ENCODE measurements at places on chromosomes 4 and X.

GRCh38 chr4:37836838-37837440 is 10.5 kb downstream of the PGM2 start:
- no peak for DNase-seq

DNA sequence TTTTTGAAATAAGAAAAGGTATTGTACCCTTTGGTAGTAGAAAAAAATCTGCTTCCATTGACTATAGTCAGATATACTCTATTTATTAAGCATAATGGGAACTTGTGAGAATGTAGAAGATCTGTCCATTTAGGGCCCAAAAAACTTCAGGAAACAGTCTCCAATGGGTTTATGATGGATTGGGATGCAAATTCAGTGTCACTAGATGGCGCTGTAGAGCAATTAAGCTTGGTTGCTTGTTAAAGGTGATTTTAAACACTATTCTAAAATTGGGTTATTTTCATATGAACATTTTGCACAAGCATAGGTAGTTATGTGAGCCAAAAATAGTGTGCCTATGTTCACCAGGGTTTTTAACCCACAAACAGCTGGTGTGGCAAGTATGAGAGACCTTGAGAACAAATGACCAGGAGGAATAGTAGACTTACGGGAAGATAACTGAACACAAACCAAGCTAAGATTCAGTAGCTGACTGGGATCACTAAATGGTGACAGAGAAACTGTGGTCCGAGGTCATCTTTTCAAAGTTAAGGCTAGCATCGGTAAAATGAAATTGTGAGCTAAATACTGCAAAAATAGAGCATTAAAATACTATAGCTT is 80.3 kb upstream of the LSM6 start:
- no peak for DNase-seq

GRCh38 chrX:71493111-71493613 is 39.7 kb upstream of the OGT start:
- no peak for DNase-seq

GRCh38 chr4:149885896-149886295 is 70.3 kb upstream of the IQCM start:
- no peak for DNase-seq

DNA sequence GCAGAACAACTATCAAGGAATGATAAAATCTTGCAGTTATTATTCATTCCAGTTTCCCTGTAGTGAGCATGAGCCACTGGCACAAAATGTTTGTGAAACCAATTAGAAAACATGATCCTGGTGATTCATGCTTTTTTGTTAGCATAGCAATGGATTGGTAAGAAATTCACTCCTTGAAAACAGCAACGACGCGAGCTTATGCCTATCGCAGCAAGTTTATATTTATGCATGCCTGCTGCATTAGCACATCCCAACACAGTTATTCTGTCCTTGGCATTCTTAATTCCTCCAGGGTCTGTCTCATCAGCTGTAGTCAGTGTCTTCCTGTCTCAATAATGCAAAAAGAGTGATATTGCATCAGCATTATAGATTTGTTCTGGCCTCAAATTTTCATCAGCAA is 975.9 kb downstream of the STIM2 start:
- no peak for DNase-seq

GRCh38 chr4:182752158-182752910 is 164.9 kb downstream of the DCTD start:
- DNase-seq: no peak

DNA sequence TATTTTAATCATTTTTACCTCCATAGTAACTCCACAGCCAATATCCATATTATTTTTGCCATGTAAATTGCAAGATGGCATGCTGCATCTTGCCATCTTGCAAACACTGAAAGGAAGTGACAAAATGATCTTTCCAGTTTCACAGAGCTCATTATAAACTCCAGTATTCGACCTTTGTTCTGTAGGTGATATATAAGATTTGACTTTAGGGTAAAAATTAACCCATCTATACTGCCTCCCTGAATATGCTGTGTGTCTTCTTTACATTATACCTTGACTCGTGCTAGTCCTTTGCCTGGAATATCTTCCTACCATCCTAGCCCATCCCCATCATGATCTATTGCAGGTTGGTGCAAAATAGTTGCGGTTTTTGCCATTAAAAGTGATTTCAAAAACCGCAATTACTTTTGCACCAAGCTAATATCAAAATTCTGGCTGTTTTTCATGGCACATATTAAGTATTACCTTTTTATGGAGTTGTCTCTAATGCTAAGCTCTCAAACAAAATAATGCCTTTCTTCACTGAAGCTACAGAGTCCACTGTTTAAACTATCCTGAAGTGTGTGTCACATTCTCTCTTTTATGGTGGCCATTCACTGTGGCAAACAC is 161.1 kb downstream of the PCDH19 start:
- no peak for DNase-seq

- DNase-seq: no peak
These were observed 44.0 kb upstream of the SCD5 start for GRCh38 chr4:82842593-82842992.

- DNase-seq: no peak
These were observed 47.9 kb downstream of the JADE3 start for GRCh38 chrX:46959985-46960700.

- DNase-seq: no peak
These were observed 93.2 kb upstream of the ATP8A1 start for GRCh38 chr4:42750091-42750490.

- DNase-seq: no peak
These were observed 93.2 kb downstream of the SORBS2 start for GRCh38 chr4:185718578-185719499.

GRCh38 chr4:47933840-47934239 is 19.5 kb upstream of the NFXL1 start:
- DNase-seq: no peak

DNA sequence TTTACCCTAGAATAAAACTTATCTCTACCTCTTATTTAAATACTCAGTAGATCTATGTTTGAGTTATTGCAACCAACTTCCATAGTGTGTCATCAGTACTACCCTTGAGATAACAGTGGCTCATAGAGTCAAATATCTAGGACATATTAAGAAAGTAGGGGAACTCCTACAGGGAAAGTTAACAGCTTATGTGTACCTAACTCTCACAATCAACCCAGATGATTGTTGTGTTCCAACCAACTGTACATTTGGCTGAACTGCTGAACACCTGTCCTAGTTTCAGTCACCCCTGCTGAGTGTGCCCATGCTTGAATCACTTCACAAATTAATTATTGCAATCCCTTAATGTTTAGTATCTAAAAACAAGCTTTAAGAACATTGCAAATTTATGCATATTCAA is 244.2 kb upstream of the GRID2 start:
- DNase-seq: no peak

DNA sequence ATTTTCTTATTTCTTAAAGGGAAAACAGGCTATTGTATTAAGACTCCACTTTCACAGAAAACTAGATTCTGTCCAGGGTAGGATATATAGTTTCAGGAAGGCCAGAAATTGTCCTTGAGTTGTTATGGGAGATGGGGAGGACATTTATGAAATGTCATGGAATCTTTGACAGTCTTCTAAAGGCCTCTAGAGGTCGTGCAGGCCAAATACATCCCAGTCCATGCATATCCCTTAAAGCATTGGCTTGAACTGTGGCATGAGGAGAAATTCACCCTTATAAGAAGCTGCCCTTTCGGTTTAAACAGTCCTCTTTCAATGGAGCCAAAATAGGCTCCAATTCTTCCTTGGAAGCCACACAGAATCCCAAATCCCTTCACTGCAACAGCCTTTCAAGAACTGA is 183.6 kb upstream of the NOCT start:
- no peak for DNase-seq

GRCh38 chr4:13704761-13705160 is 77.2 kb upstream of the BOD1L1 start:
- DNase-seq: no peak

- DNase-seq: no peak
These were observed 2.8 kb upstream of the TENM3 start for GRCh38 chr4:182240161-182241130.

- no peak for DNase-seq
These were observed 75.0 kb downstream of the PTTG2 start for GRCh38 chr4:38034986-38035882.

GRCh38 chrX:104135677-104136076 is 21.1 kb downstream of the SLC25A53 start:
- no peak for DNase-seq

GRCh38 chr4:3875466-3875865 is 109.3 kb downstream of the ADRA2C start:
- DNase-seq: no peak

- DNase-seq: no peak
These were observed 8.3 kb downstream of the SHROOM2 start for GRCh38 chrX:9794495-9794894.

GRCh38 chr4:185335579-185335978 is 60.1 kb downstream of the LRP2BP start:
- DNase-seq: no peak

DNA sequence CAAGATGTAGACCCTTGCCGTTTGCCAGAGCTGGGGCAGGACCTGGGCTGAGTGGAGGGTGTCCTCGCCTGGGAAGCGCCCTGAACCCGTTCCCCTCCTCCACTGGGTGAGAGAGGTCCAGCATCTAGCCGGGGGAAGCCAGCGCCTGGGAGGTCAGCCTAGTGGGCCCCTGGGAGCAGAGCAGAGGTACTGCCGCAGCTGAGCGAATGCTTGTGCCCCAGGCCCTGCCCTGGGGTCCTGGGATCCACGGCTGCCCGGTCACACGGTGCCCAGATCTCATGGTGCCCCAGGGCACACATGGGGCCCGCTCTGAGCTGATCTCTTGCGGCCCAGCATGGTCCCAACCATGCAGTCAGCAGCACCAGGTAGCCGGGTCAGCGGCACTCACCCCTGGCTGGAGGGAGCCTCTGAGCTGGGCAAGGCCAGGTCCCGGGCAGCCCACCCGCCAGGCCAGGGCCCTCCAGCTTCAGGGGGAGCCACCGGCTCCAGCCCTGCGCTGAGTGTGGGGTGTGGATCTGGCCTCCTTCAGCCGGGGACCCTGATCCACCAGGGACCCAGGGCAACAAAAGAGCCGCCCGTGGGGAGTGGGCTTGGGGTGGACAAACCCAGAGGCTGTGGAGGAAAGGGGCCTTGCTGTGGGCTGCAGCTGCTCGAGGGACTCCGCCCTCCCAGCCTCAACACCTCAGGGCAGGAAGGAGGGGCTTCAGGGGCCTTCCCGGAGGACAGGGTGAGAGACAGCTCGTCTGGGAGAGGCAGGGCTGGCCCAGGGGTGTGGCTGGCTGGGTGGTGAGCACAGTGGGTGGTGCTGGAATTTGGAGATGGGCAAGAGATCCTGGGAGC is 4.1 kb upstream of the CPLX1 start:
- no peak for DNase-seq

DNA sequence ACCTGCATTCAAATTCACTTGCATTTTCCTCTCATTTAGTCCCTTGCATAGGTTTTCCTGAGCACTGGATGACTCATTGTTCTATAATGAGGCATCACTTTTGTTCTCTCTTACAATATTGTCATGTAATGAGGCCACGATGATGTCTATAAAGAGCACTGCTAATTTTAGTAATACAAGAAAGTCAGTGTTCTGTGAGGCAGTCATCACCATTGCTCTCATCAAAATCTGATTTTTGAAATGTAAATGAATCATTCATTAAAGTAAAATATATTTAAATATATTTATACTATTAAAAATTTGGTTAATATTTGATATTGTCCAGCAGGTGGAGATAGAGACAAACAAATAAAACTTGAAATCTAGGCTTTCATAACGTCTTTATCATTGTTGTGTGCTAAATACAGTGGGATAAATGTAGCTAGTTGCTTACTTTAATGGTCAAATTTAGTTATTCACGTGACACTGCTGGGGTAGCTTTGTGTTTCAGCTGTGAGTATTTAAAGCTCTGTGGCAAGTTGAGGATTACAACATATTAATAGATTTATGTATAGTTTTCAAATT is 15.4 kb downstream of the HMGB2 start:
- DNase-seq: no peak

DNA sequence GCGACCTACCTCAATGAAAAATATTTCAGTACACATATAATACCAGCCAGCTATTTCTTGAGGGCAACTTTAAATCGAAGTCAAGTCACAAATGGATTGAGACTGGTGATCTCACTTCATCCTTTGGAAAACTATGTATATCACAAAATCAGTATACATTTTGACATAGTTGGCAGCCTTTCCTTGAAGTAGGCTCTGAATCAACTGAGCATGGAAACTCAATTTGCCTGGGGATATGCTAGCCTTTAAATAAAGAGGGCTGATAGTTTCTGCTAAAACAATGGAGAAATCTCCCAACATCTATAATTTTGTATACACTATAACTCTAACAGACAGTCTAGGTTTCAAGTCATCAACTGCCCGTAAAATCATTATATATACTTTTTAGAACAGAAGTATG is 282.8 kb upstream of the TENM3 start:
- DNase-seq: no peak

- DNase-seq: no peak
These were observed 406.3 kb upstream of the GRIA3 start for GRCh38 chrX:122777766-122778165.

DNA sequence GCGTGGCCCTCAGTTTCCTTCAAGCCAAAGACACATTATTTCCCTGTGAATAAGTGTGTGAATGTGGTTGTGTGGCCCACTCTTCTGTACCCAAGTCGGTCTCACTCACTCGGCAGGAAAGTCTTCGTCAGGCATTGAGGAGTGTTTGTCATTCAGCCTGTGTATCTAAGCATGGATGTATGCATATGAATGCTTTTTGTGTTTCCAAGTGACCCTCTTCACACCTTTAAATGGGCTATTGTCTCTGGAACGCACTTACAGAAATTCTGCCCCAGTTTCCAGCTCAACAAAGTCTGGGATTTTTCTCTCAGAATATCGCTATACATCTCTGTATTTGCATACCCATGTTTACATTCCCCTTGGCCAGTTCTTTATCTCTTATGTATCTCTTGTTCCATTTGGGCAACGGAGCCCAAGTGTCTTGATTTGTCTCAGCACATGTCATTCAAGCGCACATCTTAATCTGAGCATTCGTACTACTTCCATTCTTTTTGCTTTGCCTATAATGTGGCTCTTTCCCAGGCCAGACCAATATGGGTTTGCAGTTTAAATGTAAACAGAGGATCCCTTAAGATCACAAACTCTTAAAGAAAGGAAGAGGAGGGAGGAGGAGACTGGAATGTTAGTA is 4.8 kb downstream of the BCOR start:
- no peak for DNase-seq

DNA sequence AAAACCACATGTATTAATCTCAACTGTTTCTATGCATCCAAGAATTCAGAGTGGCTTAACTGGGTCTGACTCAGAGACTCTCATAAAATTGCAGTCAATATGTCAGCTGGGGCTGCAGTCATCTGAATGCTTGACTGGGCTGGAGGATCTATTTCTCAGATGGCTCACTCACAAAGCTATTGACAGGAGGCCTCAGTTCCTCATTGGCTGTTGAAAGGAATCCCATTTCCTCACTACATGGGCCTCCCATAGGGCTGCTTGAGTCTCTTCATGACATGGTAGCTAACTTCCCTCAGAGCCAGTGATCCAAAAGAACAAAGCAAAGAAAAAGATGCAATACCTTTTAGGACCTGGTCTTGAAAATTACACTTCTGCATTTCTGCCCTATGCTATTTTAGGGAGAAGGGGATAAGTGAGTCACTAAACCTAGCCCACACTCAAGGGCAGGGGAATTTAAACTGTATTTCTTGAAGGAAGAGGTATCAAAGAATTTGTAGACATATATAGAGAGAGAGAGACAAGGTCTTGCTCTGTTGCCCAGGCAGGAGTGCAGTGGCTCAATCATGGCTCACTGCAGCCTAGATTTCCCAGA is 9.8 kb downstream of the SCFD2 start:
- no peak for DNase-seq

GRCh38 chr4:187166886-187167512 is 443.3 kb upstream of the FAT1 start:
- no peak for DNase-seq
